ENCODE measurements at places on chromosomes 7 and 10. TPM values are rescaled to one million over a fixed set of nuclear protein-coding genes. Genes with fewer than 3 reads are reported as not detected.

The MRPL43 gene
- 50.7 TPM for total RNA-seq

The FEZF1 gene
- total RNA-seq, result not detected

The ELOVL3 gene
- total RNA-seq, result not detected

The KCNIP2 gene
- total RNA-seq, result 0.27 TPM

The HMX3 gene
- not detected for total RNA-seq
